GM23248 (cell line): ENCODE measurements at places on chromosomes 6 and 20. TPM values are rescaled to one million over a fixed set of nuclear protein-coding genes. Genes with fewer than 3 reads are reported as not detected.

Gene BMP6
- total RNA-seq = 4.6 and 10.3 TPM in 2 replicates

Gene OGFRL1
- 19.9 and 22.5 TPM in 2 replicates for total RNA-seq

Gene BLTP3A
- 4.9 TPM in 2 replicates for total RNA-seq

Gene OPRM1
- total RNA-seq = not detected in 2 replicates

- no peak overlapping the region for H3K27ac ChIP-seq
- H3K36me3 ChIP-seq = no peaks in the 10 kb centered on the region
- no peaks in the 10 kb centered on the region for H3K27me3 ChIP-seq
- H3K4me1 ChIP-seq = no peaks in the 10 kb centered on the region
Measured at GRCh38 chr20:4160761-4161305, 145.5 kb upstream of the RNF24 start.

DNA sequence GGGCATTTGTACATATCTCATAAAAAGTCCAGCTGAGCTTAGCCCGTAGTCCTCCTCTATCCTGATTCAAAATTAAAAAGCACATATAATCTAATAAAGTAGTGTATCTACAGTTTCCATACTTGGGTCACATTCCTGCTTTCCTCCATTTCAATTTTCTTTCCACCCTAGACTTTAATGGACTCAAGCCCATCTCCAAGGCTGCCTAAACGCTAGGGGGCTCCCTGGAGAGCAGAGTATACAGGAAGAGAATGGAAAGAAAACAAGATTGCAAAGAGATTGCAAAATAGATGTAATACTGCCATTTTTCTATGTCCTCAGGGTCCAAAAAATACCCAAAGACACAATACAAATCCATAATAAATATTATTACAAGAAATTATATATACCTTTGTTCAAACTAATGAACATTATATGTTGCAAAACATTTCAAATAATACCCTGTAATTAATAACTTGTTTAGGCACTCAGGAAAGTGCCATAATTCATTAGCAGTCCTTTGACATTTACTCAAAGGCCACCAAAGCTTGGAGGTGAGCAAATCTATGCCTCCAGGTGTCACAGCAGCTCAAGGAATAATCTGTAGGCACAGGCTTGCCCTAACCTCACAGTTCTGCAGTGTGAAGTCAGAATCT lies 2.4 kb upstream of the MCM3 start:
- DNase-seq = peak; percentile 82
- no peaks in the 10 kb centered on the region for H3K27me3 ChIP-seq
- H3K4me1 ChIP-seq = peaks cover 9% of the 10 kb centered on the region; the same call in 1 of the 2 replicates
- H3K4me3 ChIP-seq = no peak overlapping the region
- H3K27ac ChIP-seq = no peak overlapping the region

DNA sequence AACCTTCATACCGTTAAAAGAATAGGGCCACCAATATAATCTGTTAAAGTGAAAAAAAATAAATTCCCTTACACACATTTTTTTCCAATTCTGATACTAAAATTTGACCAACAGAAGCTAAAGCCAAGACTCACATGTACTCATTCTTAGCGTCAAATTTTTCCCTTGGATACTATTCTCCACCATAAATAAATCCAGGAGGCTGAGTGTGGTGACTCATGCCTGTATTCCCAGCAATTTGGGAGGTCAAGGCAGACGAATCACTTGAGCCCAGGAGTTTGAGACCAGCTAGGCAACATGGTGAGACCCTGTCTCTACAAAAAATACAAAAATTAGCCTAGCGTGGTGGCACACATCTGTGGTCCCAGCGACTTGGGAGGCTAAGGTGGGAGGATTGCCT lies 43.9 kb downstream of the SCML4 start:
- no peak overlapping the region for H3K27ac ChIP-seq
- H3K4me1 ChIP-seq = peaks cover 7% of the 10 kb centered on the region
- H3K4me3 ChIP-seq = no peak overlapping the region

DNA sequence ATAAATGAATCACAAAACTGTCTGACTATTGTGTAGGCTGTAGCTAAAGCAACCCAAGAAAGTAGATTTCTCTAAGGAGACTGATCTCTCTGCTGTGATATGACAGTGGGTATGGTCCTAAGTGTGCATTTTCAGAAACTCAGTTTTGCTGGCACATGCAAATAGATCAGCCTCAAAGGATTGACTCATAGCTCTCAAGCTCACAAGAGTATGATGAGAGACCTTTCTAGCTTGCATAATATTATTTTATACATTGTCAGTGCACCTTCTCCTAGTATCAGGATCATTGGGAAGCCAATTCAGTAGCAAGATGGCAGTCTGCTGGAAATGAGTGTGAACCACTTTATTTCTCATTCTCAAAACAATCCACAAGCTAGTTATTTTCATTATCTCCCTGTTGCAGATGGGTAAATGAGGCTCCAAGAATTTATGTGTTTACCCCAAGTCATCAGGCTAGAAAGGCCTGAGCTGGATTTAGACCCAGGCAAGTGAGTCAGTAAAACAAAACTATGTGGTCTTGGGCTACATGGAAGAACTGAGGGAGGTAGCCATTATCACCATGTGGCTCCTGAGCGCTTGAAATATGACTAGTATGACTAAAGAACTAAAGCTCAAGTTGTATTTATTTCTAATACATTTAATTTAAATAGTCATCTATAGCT lies 27.9 kb upstream of the PLCB4 start:
- peak overlapping the region; percentile 55 for H3K27ac ChIP-seq
- no peaks in the 10 kb centered on the region for H3K36me3 ChIP-seq
- no peaks in the 10 kb centered on the region for H3K27me3 ChIP-seq
- H3K4me3 ChIP-seq = no peak overlapping the region
- peaks cover 26% of the 10 kb centered on the region for H3K4me1 ChIP-seq

DNA sequence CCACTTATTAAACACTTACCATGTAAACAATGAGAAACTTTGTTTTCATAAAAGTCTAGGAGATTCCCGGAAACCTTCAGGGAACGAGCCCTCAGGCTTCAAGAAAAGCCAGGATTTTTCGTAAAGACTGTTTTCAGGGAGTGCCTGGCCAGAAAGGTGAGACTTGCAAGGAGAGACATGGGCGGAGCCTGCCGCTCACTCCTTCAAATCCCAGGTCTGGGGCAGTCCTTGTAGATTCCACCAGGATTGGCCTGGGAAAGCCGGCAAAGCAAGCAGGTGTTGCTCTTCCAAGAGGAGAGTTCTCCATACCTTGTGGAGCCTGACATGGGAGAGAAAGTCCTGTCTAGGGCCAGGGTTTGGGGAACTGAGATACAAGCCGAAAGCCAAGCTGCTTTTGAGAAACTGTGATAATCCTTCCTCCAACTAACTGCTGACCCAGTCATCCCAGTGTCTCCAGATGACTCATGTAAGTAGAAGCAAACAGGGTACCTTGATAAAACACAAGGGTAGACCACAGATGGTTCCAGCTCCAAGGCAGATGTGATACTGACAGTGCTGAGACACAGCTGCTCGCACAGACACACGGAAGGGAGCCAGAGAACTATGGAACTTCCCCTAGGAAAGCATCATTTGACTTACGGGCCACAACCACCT lies 69.4 kb upstream of the NAA20 start:
- no peak overlapping the region for H3K27ac ChIP-seq
- H3K4me1 ChIP-seq = 0 out of 2 replicates have a peak, but pooled peaks cover 12% of the 10 kb centered on the region
- DNase-seq = peak; percentile 35
- no peaks in the 10 kb centered on the region for H3K36me3 ChIP-seq
- no peak overlapping the region for H3K4me3 ChIP-seq

DNA sequence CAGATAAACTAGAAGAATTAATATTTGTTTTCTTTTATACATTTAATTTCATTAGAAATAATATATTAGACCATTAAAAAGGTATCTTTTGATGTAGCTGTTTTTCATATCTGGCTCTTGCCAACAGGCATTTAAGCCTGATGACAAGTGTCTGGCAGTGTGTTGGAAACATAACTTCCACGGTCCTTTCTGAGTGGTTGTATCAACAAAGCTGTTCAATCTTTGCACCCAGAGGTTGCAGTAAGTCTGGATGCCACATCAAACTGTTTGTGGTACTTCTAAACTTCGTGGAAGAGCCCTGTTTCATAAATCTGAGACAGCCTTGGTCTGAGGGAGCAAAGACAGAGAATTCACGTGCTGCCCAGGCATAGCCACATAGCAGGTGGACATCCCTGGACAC lies 197.4 kb downstream of the TRDN start:
- no peak overlapping the region for H3K4me3 ChIP-seq
- H3K27ac ChIP-seq = no peak overlapping the region
- no peaks in the 10 kb centered on the region for H3K36me3 ChIP-seq
- no peaks in the 10 kb centered on the region for H3K27me3 ChIP-seq
- no peaks in the 10 kb centered on the region for H3K4me1 ChIP-seq
